ENCODE measurements at places on chromosomes 12 and 14.
A peak's percentile ranks its signal among the peaks of the same experiment; 100 is the strongest.

DNA sequence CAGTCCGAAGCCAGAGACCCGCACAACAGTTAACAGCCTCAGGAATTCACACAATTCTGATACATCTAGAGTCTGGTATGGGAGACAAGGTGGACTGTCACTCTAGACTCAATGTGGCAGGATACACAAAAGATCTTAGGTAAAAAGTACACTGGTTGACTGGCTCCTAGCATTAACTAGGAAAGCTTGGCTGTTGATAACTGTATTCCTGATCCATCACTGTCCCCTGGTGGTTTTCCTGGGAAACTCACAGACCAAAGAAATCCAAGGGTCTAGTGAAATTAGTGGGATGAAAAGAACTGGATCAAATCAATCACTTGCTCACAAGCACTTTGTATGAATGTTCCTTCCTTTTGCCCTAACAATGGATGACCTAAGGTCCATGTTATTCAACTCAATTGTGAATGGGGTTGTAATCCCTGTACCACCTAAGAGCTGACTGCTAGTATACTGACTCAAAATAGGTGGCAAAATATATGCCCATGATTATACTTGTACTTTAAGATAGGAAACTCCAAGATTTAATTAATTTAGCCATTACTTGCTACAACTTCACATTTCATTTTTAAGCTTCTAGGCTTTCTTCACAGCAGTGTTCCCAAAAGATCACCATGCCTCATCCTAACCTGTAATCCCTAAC, 14.0 kb downstream of the NPC2 start:
- DNase-seq = peak; percentile 9

DNA sequence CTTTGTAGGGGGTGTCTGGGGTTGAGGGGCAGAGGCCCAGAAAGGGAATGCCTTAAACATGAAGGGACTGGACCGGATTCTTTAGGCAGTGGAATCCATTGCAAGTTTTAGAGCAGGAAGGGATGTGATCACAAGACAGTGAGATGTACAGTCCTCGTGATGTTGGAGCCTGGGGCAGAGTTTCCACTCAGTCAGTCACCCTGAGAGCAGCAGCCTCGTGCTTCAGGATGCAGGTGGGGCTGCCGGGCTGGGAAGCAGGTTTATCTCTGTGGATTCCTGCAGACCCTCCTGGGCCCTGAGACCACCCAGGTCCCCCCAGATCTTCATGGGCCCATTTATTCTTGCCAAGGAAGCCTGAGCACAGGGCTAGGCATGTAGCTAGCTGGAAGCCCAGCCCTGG, 38.5 kb downstream of the RIN3 start:
- no peak for DNase-seq

GRCh38 chr12:119306593-119306992, 27.9 kb upstream of the CCDC60 start:
- DNase-seq = no peak

- DNase-seq = no peak
Measured at GRCh38 chr14:100590726-100591452, 3.7 kb upstream of the BEGAIN start.

- DNase-seq = no peak
Measured at GRCh38 chr12:79069009-79069408, 204.4 kb downstream of the SYT1 start.

GRCh38 chr12:65496617-65497016, 218.1 kb downstream of the MSRB3 start:
- DNase-seq = no peak

GRCh38 chr12:67155863-67156262, 113.3 kb upstream of the CAND1 start:
- DNase-seq = no peak
